ENCODE measurements at places on chromosomes 16 and 17.

DNA sequence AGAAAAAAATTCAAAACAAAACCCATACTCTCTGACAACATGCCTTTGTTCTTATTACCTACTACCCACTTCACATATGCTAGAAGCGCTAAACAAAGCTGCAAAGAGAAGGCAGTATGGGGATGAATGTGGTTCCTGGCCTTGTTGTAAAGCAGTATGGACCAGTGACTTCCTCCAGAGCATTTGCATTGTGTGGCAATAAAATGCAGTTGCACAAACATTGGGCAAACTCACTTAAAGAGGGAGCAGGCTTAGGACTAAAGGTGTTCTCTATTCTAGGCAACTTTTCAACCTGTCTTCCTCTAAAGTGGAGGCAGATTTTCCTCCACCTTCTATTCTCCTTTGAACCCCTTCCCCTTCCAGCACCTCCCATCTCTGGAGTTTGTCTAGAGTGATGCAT, 17.1 kb downstream of the TMIGD1 start:
- DNase-seq, result no peak

DNA sequence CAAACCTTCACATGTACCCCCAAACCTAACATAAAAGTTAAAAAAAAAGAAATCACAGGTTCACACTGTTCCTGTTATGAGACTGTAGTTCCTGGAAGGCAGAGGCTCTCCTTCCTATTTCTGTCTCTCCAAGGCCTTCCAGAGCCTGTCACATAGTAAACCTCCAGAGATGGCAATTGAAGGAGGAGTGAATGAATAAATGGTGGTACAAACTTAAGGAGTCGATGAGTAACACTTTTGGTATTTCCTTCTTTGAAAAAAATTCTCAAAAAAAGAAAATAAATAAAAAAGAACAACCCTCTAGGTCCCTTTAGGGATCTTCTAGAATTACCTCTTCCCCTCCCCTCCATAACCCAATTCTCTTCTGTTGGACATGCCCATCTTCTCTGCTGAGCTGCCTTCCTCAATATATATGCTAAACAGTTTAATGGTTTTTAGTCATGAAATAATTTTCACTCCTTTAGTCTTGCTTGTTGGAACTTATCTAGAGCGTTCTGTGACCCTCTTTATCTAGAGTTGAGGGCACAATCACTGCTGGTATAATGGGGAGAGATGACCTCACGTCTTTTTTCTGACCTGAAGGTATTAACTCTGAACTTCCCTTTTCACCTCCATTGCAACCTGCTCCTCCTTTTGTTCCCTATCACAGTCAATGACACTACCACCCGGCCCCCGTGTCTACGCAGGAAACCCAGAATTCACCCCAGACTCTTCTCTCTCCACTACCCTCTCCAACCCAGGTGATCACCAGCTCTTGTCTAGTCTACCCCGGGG, 1.7 kb upstream of the TAF15 start:
- DNase-seq, result no peak

- DNase-seq, result no peak
Observed at GRCh38 chr17:81961521-81962498, 823 bp upstream of the NOTUM start.

DNA sequence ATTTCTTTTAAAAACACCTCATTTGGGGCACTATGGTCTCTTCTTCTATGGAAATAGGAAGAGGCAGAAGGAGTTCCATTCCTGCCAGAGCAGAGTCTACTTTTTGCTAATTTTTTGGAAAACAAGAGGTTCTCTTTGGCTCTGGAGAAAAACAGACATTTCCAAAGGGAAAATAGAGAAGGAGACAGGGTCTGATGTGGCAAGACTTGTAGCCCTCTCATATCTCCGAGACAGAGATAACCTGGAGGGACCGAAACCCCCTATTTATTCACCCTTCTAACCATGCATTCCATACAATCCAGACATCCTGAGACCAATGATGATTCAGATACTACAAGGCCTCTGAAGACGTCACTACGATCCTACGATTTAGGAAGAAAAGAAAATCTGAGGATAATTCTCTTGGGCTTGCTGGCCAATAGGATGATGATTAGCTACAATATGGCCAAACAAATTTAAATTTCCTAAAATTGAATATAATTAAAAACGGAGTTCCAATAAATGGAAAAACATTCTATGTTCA, 70.2 kb downstream of the HIC1 start:
- no peak for DNase-seq

DNA sequence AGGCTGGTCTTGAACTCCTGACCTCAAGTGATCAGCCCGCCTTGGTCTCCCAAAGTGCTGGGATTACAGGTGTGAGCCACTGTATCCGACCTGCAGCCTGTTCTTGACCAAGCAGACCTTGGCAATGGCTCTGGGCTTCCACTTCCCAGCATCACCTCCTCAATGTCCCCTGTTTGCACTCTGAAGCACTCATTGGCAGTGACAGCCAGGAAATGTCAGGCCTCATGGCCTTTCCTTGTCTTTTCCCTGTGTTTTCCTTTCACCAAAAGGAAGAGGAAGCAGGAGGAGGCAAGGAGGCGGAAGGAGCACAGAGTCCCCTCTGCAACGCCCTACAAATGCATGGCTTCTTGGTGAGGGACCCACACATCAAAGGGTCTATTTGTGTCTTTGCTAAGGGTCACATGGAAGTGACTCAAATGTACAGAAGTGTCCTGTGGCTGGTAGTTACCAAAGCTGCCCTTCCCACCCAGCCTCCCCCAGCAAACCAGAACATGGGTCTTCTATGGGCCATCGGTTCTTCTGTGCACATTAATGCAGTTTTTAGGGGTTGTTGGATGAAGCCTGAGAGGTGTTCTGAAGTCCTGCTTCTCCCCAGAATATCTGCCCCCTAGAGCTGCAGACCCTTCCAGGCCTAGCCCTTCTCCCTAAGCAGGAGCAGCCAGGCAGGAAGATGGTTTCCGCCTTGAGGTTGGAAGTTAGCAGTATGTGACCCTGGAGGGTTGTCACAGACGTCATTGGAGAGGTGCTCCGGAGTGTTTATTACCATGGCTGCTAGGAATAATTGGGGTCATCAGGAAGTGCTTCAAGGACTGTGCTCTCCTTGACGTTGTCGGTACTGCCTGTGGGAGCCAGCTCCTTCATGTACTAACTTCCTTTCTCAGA, 60.8 kb downstream of the WIPI1 start:
- no peak for DNase-seq

DNA sequence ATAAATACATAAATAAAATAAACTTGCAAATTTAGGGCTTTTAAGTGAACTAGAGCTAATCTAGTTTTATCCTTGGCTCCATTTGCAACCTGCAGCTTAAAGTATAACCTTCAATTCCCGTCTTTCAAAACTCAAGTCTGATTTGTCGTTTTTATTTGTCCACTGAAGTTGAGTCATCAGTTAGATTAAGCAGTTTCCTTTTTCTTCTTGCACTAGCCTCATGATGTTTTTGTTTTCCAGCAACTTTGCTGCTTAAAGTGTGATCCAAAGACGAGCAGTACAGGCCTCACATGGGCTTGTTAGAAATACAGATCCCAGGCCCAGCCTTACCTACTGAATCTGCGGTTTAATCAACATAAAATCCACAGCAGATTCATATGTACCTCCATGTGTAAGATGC, 13.8 kb downstream of the ARSG start:
- DNase-seq, result no peak
